ENCODE measurements at places on chromosomes 1 and 21. TPM values are rescaled to one million over a fixed set of nuclear protein-coding genes. Genes with fewer than 3 reads are reported as not detected.

DNA sequence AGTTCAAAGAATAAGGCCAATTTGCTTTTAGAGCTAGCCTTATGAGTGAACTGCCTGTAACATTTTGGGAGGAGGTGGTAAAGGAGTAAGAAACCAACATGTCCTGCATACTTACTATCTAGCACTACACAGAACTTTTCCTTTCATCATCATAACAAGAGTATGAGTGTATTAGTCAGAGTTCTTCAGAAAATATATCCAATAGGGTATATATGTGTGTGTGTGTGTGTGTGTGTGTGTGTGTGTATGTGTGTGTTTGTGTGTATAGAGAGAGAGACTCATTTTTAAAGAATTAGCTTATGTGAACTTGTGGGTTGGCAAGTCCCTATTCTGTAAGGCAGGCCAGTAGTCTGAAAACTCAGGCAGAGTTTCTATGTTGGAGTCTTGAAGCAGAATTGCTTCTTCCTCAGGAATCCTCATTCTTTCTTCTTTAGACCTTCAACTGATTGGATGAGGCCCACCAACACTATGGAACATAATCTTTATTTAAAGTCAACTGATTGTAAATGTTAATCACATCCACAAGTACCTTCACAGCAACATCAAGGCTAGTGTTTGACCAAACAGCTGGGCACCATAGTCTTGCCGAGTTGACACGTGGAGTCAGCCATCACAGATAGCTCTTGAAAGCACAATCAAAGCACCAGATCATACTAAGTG, 121.9 kb downstream of the CYYR1 start:
- H3K27me3 ChIP-seq = no peaks in the 10 kb centered on the region
- no peak overlapping the region for H3K4me3 ChIP-seq
- DNase-seq = no peak
- H3K4me1 ChIP-seq = no peaks in the 10 kb centered on the region
- H3K36me3 ChIP-seq = no peaks in the 10 kb centered on the region
- no peak overlapping the region for H3K27ac ChIP-seq

DNA sequence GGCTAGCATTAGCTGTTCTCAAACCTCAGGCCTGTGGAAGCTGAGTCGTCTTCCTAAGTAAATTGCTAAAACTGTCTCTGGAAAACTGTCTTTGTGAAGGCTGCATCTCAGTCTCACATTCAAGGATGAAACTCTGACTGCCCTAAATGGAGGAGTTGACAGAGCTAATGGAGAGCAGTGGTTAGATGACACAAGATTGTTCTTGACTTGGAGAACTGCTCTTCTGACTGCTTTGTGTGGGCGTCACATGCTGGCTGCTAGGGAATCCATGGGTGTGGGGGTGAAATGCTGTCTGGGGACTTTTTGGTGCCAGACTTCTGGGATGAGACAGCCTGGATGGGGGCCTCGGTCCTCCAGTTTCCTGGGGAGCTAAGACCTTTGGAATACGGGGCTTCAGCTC, 24.5 kb upstream of the TSPAN2 start:
- no peak overlapping the region for H3K4me3 ChIP-seq
- no peak overlapping the region for H3K27ac ChIP-seq
- no peak for DNase-seq
- H3K4me1 ChIP-seq = no peaks in the 10 kb centered on the region

GRCh38 chr1:65840683-65841082, 48.0 kb downstream of the PDE4B start:
- H3K4me3 ChIP-seq = no peak overlapping the region
- no peaks in the 10 kb centered on the region for H3K4me1 ChIP-seq
- no peak overlapping the region for H3K27ac ChIP-seq
- no peaks in the 10 kb centered on the region for H3K27me3 ChIP-seq

GRCh38 chr1:32718527-32718926, 16.0 kb upstream of the SYNC start:
- peaks cover 2% of the 10 kb centered on the region for H3K4me1 ChIP-seq
- no peak overlapping the region for H3K4me3 ChIP-seq
- H3K36me3 ChIP-seq = no peaks in the 10 kb centered on the region
- no peaks in the 10 kb centered on the region for H3K27me3 ChIP-seq
- DNase-seq = no peak
- H3K27ac ChIP-seq = no peak overlapping the region

Gene GUCA2B
- total RNA-seq = not detected

Gene BSND
- total RNA-seq = not detected

Data from ovary (tissue), 10 donors.